H1 (cell line): ENCODE measurements at places on chromosomes 16 and 17. TPM values are rescaled to one million over a fixed set of nuclear protein-coding genes. Genes with fewer than 3 reads are reported as not detected.

The TP53TG3B gene
- not detected in 2 replicates for total RNA-seq

The CCL7 gene
- total RNA-seq = not detected in 2 replicates

DNA sequence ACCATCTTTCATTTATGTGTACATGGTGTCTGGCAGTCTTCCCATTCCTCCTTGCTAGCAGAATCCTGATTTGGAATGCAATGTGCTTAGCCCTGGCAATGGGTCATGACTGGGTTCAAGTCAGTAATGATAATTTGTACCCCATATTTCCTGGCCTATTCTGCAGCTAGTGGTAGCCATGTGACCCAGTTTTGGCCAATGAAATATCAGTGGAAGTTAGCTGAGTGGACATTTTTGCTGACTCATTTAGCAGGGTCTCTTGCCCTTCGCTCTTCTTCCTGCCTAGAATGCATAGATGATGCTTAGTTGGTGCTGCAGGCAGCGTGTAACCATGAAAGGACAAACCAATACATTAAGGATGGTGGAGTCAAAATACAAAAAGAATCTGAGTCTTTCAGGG lies 78.8 kb upstream of the AKTIP start:
- DNase-seq = no peak

- no peak for DNase-seq
Measured at GRCh38 chr17:65359016-65359415, 202.4 kb downstream of the AXIN2 start.

- DNase-seq = peak; percentile 71
Measured at GRCh38 chr17:1967213-1967612, 57.9 kb downstream of the RTN4RL1 start.

DNA sequence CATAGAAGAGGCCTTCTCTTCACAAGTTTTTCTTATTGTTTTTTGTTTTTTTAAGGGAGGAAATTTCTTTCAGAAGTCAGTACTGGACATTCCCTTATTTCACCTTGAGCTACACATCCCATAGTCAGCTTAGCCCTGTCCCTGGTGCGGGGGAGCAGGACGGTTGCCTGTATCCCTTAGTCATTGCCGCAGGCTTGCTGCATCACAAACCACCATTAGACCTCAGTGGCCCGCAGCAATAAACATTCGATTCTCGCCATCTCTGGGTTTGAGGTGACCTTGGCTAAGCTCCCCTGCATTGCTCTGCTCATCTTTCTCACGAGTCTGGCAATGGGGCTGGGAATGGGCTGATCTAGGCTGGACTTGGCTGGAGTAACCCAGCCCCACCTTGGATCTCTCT lies 692.5 kb downstream of the WWOX start:
- no peak for DNase-seq

DNA sequence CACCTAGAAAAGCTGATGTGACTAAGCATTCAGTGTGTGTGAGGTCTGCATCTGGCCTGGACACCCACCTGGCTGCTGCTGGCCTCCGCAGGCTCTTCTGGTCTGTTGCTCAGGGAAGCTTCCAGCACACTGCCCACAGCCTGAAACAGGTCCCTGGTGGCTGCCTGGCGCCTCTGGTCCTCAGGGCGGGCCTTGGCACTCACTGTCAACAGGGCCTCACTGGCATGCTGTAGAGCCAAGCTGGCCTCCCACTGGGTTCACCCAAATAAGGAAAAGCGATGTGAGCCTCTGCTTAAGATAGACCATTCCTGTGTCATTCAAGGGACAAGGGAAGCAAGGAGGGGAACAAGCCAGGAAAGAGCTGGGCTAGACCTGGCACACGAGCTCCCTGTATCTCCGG lies 70.6 kb upstream of the BCO1 start:
- DNase-seq = no peak

GRCh38 chr17:55769625-55770000 lies 18.8 kb downstream of the PCTP start:
- DNase-seq = no peak

The PRSS33 gene
- not detected in 2 replicates for total RNA-seq

GRCh38 chr17:16463358-16464302 lies 28.4 kb downstream of the LRRC75A start:
- no peak for DNase-seq

DNA sequence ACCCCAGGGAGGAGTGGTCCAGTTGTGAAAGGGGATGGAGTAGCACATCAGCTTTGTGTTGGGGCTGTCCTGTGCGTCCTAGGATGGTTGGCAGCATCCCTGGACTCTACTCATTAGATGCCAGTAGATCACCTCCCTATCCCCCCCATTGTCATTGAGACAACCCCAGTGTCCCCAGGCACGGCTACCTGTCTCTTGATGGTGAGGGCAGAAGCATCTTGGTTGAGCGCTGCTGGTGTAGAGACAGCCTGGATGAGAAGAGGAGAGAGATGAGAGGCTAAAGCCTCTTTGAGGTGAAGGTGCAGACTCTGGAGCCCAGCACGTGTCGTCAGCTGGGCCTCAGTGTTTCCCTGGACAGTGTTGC lies 55.4 kb downstream of the TNFRSF13B start:
- DNase-seq = peak; percentile 33

- DNase-seq = no peak
Measured at GRCh38 chr17:28345419-28346198, 10.0 kb downstream of the TNFAIP1 start.

GRCh38 chr17:34532281-34533065 lies 46.9 kb upstream of the TMEM132E start:
- no peak for DNase-seq

The LPO gene
- total RNA-seq = 0.44 and 0.52 TPM in 2 replicates

GRCh38 chr17:49384951-49385350 lies 22.9 kb upstream of the ZNF652 start:
- no peak for DNase-seq

The STAT5A gene
- total RNA-seq = 5.4 and 6.0 TPM in 2 replicates

DNA sequence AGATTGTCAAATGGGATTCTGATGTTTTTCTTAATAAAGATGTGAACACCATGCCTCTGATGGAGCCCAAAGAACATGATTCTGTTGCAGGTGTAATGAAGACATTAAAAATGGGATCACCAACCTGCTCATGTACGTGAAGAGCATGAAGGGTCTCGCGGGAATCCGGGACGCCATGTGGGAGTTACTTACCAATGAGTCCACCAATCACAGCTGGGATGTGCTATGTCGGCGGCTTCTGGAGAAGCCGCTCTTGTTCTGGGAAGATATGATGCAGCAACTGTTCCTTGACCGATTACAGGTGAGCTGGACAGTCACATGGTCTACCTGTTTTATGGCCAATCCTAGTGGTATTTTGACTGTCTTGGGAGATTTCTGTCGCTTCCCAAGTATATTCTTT lies 7.6 kb downstream of the COG1 start:
- no peak for DNase-seq
